ENCODE measurements at places on chromosomes 3 and 15. TPM values are rescaled to one million over a fixed set of nuclear protein-coding genes. Genes with fewer than 3 reads are reported as not detected.

DNA sequence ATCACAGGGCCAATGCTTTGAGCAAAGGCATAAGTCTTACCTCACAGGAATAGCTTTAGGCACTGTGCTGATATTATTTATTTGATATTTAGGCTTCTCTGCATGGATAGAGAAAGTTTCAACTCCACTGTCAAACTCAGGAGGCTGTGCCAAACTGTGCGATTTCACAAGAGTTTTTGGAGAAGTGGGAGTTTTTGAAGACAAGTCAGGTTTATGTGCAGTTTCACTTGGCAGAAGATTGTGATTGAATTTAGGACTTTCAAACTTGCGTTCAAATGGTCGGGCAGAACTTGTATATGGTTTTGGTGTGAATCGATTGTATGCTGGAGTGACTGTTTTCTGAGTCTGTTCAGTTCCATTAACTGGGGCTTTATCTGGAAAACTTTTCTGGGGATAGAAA is 113.7 kb downstream of the TJP1 start:
- DNase-seq, result no peak

DNA sequence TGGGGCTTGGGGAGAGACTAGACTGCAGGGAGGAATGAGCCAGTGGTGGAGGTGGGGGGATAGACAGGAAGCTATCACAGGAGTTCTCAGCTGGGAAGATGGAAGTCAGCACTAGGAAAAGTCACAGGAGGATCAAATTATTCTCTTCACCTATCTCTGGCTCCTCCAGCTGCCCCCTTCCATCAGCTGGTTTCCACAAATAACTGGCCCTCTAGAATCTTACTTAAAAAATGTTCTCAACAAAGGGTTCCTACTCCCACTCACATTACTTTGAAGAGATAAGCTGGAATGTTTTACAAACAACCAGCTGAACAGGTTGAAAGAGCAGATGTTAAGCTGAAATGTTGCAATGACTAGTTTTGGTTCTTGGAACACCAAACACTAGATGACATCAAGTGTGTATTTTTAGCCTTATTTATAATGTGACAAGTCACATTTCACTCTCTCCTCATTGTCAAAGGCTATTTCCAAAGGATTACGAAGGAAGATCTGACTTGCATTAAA is 102.7 kb upstream of the AADACL2 start:
- DNase-seq, result no peak

- DNase-seq, result no peak
Measured at GRCh38 chr15:90268415-90268814, 2.9 kb downstream of the NGRN start.

Gene TSEN2
- 22.2 TPM for total RNA-seq
